Activated CD4-positive, alpha-beta T cell treated with anti-CD3 and anti-CD28 coated beads, Interleukin-2, amount 50 U/mL, for 16 hours (primary cell): ENCODE measurements at places on chromosomes 4 and X.

GRCh38 chrX:16185725-16186136 is 18.4 kb downstream of the MAGEB17 start:
- peak; percentile 39 for DNase-seq

GRCh38 chr4:84239278-84239845 is 259.7 kb downstream of the NKX6-1 start:
- DNase-seq: no peak

DNA sequence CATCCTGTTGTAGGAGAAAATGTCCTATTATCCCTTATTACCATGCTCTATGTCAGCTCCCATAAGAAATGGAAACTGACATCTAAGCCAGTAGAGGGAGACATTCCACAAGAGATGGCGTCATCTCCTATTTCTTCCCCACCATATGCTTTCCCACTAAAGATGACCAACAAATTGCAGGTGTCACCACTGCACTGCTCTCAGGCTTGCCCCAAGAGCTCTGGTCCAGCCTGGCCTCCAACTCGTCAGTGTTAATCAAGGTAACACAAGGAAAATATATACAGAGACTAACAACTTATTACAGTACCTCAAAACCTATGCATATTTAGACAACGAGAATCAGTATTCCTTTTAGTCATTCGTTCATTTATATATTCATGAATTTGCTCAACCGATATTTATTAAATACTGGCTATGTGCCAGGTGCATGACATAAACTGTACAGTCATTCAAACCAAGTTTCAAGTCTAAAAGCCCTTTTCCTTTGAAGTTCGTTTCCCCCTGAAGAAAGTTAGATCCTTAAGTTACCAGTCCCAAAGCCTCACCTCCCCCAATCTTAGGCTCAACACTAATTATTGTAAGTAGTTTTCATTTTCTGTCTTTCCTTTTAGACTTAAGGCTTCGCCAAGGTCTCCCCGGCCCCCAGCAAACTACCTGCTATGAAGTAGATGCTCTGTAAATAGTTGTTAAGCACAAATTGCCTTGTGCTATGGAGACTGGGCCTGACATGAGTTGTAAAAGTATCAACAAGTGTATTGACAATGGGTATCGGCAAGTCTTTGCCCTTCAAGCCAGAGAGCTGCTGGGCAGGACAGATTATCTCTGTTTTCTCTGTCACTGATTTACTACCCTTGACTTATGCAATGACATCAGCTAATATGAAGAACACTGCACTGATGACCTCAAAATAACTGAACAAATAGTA is 3.1 kb upstream of the FGB start:
- DNase-seq: peak; percentile 3

- no peak for DNase-seq
Measured at GRCh38 chr4:104906276-104906675, 240.4 kb upstream of the TET2 start.

DNA sequence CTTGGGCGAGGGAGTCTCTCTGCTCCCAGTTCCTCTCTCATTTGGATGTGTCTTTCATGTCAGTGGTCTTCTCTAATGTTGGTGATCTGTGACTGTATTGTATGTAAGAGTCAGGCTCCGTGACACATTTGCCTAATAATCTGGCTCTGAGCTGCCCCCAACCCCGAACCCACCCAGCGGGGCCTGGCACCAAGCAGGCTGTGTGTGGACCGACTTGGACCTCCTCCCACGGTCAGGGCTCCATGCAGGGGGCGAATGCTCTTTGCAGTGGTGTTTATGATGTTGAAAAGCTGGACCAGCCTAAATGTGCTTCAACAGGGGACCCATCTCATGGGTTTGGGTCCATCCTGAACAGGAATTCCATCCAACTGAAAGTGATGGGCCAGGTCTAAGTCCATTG is 47.0 kb upstream of the ADRA2C start:
- no peak for DNase-seq

DNA sequence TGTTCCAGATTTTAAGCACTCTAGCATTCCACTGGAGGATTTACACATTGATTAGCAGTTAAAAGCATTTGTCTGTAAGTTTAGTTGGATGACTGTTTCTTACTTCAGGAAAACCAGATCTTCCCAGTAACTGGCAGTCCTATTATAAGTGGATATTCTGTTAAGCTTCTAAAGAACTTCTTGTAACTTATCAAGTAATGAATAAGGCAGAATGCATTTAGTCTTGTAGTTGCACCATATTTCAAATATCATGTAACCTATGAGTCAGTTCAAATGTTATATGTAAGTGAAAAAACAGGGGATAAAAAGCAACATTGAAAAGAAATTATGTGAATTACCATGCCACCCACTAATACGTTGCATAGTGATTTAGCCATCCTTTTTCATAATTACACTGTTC is 30.2 kb upstream of the TENM3 start:
- no peak for DNase-seq
